NCI-H1436 treated with DMSO at 0.1 percent for 48 hours (cell line): ENCODE measurements at places on chromosomes 5 and 9.

DNA sequence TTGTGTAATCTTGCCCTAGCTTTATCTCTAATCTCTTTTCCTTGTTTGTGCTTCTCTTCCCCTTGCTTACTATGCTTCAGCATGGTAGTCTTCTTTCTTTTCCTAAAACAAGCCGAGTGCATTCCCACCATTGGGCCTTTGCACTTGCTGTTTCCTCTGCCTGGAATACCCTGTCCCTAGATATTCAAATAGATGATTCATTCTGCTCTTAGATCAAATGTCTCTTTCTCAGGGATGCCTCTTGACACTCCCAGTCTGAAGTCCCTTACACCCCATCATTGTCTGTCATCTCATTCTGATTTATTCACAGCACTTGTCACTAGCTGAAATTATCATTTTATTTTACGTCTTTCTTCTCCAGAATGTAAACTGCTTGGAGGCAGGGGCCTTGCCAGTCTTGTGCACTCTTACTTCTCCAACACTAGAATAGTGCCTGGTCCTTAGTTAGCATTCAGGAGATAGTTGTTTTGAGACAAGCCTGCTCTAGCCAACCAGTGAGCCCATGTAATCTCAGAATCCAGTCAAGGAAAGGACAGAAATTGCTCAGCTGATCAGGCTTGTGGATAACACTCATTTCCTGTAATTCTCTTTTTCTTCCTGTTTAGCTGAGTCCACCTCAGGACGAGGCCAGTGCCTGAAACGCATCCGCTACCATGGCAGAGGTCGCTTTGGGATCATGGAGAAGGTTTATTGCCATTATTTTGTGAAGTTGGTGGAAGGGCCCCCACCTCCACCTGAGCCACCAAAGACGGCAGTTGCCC is 25.4 kb downstream of the MRPL22 start:
- DNase-seq, result no peak

GRCh38 chr5:132773114-132773513 is 3.9 kb downstream of the SEPTIN8 start:
- DNase-seq, result no peak

DNA sequence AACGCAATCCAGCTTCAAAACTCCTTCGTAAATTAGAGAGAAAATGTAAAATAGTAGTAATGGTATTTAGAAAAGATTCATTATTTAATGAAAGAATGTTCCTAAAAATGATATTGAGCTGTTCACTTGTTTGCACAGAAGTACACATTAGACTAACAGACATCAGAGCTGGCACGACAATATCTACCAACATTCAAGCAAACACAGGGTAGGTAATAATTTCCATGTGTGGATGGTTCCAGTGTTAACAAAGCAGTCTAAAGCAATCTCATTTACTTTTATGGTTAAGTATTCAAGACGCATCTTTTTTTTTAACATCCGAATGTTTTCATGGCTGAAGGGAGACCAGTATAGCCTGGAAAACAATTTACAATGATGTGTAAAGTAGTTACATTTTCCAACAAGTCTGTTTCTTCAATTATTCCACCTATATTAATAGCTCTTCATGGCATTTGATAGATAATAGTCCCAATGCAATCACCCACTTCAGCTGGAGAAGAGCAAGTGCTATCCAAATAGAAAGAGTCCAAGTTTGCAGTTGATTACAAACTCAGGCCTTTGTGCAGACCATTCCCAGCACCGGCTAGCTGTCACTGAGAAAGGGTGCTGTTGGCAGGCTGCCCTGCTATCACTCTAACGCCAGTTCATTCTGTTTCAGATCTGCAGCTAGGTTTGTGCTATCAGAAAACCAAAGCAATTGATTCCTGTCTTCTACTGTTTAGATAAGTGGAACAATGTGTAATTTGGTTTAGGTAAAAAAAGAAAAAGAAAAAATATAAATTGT is 458.8 kb downstream of the DTWD2 start:
- DNase-seq, result no peak

GRCh38 chr9:134191455-134192209 is 27.3 kb upstream of the RNU6ATAC start:
- no peak for DNase-seq

DNA sequence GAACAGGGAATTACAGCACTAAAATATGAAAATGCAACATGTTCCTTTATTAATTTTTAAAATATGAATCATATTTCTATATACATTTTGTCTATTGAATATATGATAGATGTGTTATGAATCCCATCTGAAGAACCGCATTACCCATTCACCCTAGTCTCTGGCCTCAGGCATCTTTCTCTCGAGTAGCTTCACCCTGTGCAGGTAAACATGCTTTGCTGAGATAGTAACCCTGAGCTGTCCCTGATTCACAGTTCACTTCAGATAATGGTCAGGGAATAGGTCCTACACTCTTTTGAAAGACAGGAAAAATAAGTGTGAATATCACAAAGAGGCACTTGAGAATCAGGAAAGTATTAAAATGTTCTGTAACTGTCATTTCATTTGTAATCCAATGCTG is 766.8 kb downstream of the IRX1 start:
- DNase-seq, result no peak

DNA sequence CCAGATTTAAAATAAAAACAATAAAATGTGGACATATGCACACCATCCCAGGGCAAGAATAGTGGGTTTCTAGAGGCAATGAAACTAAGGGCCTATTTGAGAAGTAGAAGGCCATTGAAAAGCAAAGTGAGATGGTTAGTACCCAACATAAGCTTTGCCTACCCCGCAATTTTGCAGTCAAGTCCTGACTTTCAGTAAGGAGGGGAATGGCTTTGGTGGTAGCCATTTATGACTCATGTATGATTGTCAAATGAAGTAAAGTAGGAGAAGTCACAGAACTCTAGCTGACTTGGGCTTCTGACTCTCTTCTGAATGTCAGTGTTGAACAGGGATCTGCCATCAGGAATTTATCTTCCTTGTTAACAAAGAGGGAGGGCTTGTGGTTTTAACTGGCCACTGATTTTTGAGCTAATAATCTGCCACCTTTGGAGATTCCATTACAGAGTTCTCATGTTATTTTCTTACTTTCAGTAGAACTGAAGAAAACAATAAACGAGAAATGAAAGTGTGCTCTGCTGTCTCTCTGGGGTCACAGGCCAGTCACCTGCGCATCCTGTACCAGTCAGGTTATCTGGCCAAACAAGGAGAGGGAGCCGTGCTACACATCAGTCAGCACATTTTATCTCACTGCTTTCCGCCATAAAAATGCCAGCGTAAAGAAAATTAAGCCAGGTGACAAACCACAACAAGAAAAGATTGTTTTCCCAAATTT is 14.3 kb upstream of the SNCAIP start:
- no peak for DNase-seq

- no peak for DNase-seq
These were observed 16.8 kb upstream of the DAB2IP start for GRCh38 chr9:121634329-121635261.

DNA sequence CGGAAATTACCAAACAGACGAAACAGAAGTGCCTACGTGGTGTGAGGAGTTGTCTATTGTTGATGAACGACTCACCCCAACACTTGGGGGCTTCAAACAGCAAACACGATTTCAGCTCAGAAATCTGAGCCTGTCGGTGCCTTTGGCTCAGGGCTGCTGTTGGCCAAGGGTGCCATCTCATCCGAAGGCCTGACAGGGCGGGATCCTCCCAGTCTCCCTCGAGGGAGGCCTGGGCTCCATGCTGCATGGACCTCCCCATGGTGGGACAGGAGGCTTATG is 1.3 kb downstream of the LRRC14B start:
- no peak for DNase-seq

GRCh38 chr5:82466986-82467561 is 188.9 kb upstream of the RPS23 start:
- DNase-seq, result no peak
